ENCODE measurements at places on chromosomes 6 and 20. TPM values are rescaled to one million over a fixed set of nuclear protein-coding genes. Genes with fewer than 3 reads are reported as not detected.

The HMGA1 gene
- total RNA-seq, result 99.0 TPM

DNA sequence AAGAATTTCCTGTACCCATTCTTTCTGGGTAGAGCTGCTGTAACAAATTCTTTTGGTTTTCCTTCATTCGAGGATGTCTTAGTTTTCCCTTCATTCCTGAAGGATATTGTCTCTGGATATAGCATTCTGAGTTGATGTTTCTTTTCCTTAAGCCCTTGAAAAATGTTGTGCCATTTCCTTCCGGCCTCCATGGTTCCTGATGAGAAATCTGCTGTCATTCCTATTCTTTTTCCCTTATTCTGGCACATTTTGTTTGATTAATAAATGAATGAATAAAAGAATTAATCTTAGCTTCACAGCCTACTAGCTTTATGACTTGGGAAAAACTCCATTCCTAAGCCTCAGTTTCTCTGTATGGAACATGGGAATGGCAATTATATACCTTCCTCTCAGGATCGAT, 173.1 kb downstream of the EYA2 start:
- no peaks in the 10 kb centered on the region for H3K4me1 ChIP-seq
- no peak overlapping the region for H3K27ac ChIP-seq
- no peak for DNase-seq
- H3K36me3 ChIP-seq, result no peaks in the 10 kb centered on the region
- H3K27me3 ChIP-seq, result no peaks in the 10 kb centered on the region

The VTA1 gene
- 56.9 TPM for total RNA-seq

- H3K36me3 ChIP-seq, result peaks cover 26% of the 10 kb centered on the region
- DNase-seq, result no peak
- peak overlapping the region; percentile 27 for H3K4me3 ChIP-seq
- no peaks in the 10 kb centered on the region for H3K27me3 ChIP-seq
- peaks cover 2% of the 10 kb centered on the region for H3K4me1 ChIP-seq
Measured at GRCh38 chr6:1624851-1625781, 15.4 kb downstream of the FOXC1 start.

GRCh38 chr6:82033631-82034211, 213.8 kb downstream of the IBTK start:
- H3K4me3 ChIP-seq, result no peak overlapping the region
- no peaks in the 10 kb centered on the region for H3K4me1 ChIP-seq
- DNase-seq, result no peak
- no peaks in the 10 kb centered on the region for H3K36me3 ChIP-seq
- H3K27me3 ChIP-seq, result no peaks in the 10 kb centered on the region

The NOX3 gene
- total RNA-seq, result not detected

- H3K4me3 ChIP-seq, result no peak overlapping the region
- H3K36me3 ChIP-seq, result no peaks in the 10 kb centered on the region
- peak; percentile 44 for DNase-seq
- no peak overlapping the region for H3K27ac ChIP-seq
Measured at GRCh38 chr20:24891546-24892393, 57.3 kb upstream of the CST7 start.

DNA sequence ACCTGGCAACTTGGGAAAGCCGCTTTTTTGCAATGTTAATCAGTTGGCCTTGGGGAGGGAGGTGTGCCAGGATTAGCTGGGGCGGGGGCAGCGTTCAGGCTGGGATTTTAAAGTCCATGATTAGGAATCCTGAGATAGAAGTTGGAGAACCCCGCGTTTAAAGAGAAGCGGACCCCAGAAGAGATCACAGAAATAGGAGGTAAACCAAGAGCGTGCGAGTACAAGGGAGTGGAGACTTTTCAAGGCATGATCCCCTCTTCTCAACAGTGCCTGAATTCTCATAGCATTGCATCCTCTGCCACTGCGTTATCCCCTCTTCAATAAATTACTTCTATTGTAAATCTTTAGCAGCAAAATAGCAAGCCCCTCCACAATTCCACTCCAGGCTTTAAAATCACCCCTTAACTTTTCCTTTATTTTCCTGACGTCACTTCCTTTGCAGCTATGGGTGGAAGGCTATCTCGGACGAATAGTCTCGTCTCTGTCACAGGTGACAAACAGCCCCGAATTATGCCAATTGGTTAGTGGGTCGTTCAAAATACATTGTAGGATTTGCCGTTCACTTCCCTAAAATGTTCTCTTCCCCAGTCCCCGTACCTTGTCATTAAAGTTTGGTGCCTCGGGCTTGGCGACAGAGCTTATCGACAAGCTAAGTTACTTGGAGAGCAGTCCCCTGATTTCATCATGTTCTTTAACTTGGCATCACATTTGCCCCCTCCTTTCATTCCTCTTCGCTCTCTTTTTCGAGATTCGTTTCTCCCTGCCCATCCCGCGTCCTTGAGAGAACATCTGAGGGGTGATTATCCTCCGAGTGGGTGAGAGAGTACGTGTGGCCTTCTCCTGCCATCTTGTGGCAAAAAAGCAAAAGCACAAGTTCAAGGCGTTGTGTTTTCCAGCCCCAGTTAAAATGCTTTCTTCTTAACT, 17.1 kb downstream of the OR2B2 start:
- peak; percentile 54 for DNase-seq
- no peaks in the 10 kb centered on the region for H3K4me1 ChIP-seq
- H3K27ac ChIP-seq, result peak overlapping the region; percentile 95

DNA sequence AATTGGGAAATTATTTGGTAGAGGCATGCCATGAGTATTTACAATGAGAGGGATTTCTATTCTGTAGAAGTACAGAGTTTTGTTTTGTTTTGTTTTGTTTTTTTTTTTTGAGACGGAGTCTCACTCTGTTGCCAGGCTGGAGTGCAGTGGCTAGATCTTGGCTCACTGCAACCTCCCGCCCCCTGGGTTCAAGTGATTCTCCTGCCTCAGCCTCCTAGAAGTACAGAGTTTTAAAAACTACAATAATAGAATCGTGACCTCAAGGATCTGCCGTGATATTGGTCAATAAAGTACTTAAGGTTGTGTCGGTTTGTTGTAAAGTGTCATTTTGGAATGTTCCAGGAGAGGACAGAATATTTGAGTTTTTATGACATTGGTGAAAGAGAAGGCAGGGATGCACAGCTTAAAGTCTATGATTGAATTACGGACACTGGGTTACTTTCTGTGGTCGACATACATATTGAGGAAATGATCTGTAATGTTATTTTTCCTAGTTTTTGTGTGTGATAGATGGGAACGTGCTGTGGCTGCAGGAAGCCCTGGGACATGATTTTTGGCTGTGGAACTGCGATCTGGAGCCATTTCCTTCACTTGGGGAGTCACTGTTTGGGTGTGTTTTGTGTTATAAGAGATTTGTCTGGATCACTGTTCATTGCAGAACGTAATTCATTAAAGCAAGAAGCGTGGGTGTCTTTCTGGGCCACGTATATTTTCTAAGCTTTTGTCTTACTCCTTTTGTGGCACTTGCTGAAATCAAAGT, 59.6 kb downstream of the TIAM2 start:
- H3K27ac ChIP-seq, result no peak overlapping the region
- H3K4me3 ChIP-seq, result no peak overlapping the region
- H3K4me1 ChIP-seq, result no peaks in the 10 kb centered on the region
- no peaks in the 10 kb centered on the region for H3K27me3 ChIP-seq

- H3K36me3 ChIP-seq, result no peaks in the 10 kb centered on the region
- no peak overlapping the region for H3K27ac ChIP-seq
- H3K4me1 ChIP-seq, result peaks cover 5% of the 10 kb centered on the region
- no peak overlapping the region for H3K4me3 ChIP-seq
- DNase-seq, result no peak
Measured at GRCh38 chr20:25242231-25242630, 5.7 kb upstream of the PYGB start.

DNA sequence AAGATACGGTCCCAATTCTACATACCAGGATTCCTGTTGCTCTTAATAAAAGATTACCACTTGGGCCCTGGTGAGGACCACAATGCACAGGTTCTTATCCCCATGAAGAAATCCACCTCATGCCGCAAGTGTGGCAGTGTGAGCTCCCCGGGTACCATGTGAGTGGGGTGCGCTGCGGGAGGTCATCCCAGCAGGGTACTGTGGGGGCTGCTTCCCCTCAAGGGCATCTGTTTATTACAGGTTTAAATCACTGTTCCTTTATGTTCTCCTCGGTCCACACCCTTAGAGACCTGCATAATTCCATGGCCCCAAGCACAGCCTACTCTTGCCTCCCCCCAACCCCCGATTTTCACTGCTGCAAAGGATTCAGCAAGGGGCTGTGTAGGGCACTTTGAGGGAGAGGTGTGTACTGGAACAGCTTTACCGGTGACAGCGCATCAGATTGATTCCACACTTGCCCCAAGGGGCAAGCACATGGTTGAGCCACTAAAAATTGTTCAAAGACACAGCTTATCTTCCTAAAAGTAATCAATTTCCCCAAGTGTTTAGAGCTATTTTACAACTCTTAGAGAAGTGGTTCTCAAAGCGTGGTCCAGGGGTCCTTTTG, 6.2 kb downstream of the DIDO1 start:
- H3K4me1 ChIP-seq, result peaks cover 14% of the 10 kb centered on the region
- no peak for DNase-seq
- H3K4me3 ChIP-seq, result no peak overlapping the region
- H3K27ac ChIP-seq, result no peak overlapping the region

DNA sequence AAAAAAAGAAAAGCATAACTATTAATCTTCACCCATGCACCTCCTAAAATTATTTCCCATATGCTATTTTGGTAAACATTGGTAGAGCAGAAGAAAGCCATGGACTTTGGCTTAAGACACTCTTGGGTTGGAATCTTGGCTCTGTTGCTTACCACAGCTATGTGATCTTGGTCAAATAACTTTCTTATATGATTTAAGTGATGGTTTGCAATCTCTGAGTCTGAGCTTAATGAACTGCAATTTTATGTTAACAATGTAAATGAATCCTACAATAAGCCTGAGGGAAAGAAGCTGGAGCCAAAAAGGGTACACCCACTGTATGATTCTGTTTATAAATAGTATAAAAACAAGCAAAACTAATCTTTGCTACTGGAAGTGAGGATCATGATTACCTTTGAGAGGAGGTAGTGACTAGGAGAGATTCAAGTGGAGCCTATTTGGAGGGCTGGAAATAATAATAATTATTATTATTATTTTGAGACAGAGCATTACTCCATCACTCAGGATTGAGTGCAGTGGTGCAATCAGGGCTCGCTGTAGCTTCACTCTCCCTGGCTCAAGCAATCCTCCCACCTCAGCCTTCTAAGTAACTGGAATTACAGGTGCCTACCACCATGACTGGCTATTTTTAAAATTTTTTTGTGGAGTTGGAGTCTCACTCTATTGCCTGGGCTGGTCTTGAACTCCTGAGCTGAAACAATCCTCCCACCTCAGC, 34.5 kb downstream of the ABRACL start:
- DNase-seq, result no peak
- H3K36me3 ChIP-seq, result no peaks in the 10 kb centered on the region
- H3K27ac ChIP-seq, result no peak overlapping the region
- H3K27me3 ChIP-seq, result no peaks in the 10 kb centered on the region
- H3K4me3 ChIP-seq, result no peak overlapping the region

The EPHA7 gene
- total RNA-seq, result 6.6 TPM

The LTB gene
- not detected for total RNA-seq

The ROS1 gene
- not detected for total RNA-seq

The TBXT gene
- not detected for total RNA-seq

The SLC52A3 gene
- total RNA-seq, result 23.6 TPM

GRCh38 chr20:49999329-49999728, 16.5 kb downstream of the SNAI1 start:
- H3K4me3 ChIP-seq, result no peak overlapping the region
- DNase-seq, result no peak
- no peaks in the 10 kb centered on the region for H3K36me3 ChIP-seq
- H3K27ac ChIP-seq, result no peak overlapping the region

DNA sequence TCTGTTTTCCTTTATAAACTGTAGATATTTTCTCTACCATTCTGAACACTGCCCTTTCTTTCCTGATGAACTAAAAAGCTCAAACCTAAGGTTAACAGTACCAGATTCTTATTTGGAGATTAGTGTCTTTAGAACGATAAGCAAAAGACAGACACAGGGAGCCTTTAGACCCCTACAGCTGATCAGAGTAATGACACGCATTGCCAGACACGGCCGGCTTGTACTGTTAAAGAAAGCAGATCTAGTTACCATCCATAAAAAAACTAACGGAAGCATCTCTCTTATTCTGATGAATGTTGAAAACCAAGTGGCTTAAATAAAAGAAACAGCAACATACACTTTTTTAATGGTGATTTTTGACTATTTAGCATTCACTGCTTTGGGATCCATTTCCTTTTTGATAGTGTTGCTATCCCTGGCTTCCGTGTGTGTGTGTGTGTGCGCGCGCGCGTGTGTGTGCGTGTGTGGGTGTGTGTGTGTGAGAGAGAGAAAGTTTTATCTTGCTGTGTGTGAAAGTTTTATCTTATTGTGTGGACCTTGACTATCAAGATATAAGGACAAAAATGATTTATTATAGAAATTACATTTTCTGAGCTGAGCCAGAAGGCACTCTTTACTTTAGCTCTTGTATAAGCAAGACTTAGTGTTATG, 95.6 kb upstream of the SLC35B3 start:
- no peaks in the 10 kb centered on the region for H3K4me1 ChIP-seq
- H3K4me3 ChIP-seq, result no peak overlapping the region
- H3K27ac ChIP-seq, result no peak overlapping the region
- H3K27me3 ChIP-seq, result no peaks in the 10 kb centered on the region

DNA sequence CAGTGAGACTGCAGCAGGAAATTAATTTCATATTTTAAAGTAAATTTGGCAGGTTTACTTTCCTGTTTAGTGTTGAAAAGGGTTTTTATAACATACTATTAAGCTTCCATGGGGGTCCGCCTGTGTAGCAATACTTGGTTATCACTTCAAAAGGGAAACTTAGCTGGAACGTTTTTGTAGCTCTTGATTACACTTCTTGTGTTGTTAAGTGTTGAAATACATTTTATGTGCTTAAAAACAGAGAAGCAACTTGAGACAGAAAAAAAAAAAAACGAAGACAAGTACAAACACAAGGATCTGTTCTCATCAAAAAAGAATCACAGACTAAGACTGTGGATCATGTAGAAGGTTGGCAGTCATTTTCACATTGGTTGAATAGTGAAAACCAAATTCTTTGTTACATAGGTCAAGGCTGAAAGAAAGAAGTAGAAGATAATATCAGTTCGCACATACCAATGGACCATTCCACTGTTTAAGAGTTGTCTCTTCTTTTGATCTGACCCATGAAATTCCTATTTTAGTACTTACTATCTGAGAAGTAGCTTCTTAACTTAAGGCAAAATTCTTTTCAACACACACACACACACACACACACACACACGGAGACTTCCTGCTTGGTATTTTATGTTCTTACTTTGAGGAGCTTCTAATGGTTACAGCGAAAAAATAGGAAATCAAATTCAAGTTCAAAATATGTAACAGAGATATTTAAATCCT, 113.9 kb upstream of the SLC35B3 start:
- H3K27me3 ChIP-seq, result no peaks in the 10 kb centered on the region
- DNase-seq, result no peak
- no peak overlapping the region for H3K4me3 ChIP-seq
- H3K4me1 ChIP-seq, result no peaks in the 10 kb centered on the region

- H3K4me1 ChIP-seq, result no peaks in the 10 kb centered on the region
- H3K27me3 ChIP-seq, result no peaks in the 10 kb centered on the region
- H3K27ac ChIP-seq, result no peak overlapping the region
- no peaks in the 10 kb centered on the region for H3K36me3 ChIP-seq
- no peak overlapping the region for H3K4me3 ChIP-seq
Measured at GRCh38 chr6:105080279-105080678, 99.5 kb downstream of the POPDC3 start.

GRCh38 chr6:63739094-63739687, 103.6 kb downstream of the PHF3 start:
- H3K36me3 ChIP-seq, result no peaks in the 10 kb centered on the region
- no peak overlapping the region for H3K4me3 ChIP-seq
- no peak for DNase-seq
- no peaks in the 10 kb centered on the region for H3K4me1 ChIP-seq

- H3K4me1 ChIP-seq, result no peaks in the 10 kb centered on the region
- DNase-seq, result no peak
- H3K27me3 ChIP-seq, result no peaks in the 10 kb centered on the region
Measured at GRCh38 chr6:138979813-138980668, 8.0 kb downstream of the REPS1 start.

All from Peyer's patch (tissue), 4 donors.